ENCODE measurements at places on chromosomes 13 and 19. TPM values are rescaled to one million over a fixed set of nuclear protein-coding genes. Genes with fewer than 3 reads are reported as not detected.

The NKPD1 gene
- total RNA-seq = under 0.01 TPM

The STAP2 gene
- total RNA-seq = 42.7 TPM

The CA11 gene
- 11.3 TPM for total RNA-seq

The VAV1 gene
- total RNA-seq = 0.13 TPM

The NLRP9 gene
- total RNA-seq = not detected

The PABPC3 gene
- 0.33 TPM for total RNA-seq

The VSTM1 gene
- total RNA-seq = not detected

The CGB7 gene
- 3.4 TPM for total RNA-seq

The NXNL1 gene
- total RNA-seq = not detected

The COG3 gene
- total RNA-seq = 20.3 TPM

The ITGBL1 gene
- total RNA-seq = 1.5 TPM

The IRGC gene
- not detected for total RNA-seq

The TGFBR3L gene
- 4.4 TPM for total RNA-seq

The GPR12 gene
- total RNA-seq = not detected

The REXO1 gene
- total RNA-seq = 23.6 TPM

The SLC10A2 gene
- total RNA-seq = not detected

The NAPSA gene
- 0.65 TPM for total RNA-seq

The SIGLEC12 gene
- total RNA-seq = not detected

The ZNF613 gene
- 1.6 TPM for total RNA-seq

The EBI3 gene
- 2.3 TPM for total RNA-seq

The IL4I1 gene
- 2.3 TPM for total RNA-seq

The CEACAM4 gene
- not detected for total RNA-seq

The OR1M1 gene
- not detected for total RNA-seq

The GSK3A gene
- total RNA-seq = 25.6 TPM

The N4BP2L1 gene
- 4.2 TPM for total RNA-seq

The LRRC63 gene
- total RNA-seq = not detected

The FPR1 gene
- total RNA-seq = 0.81 TPM

The WTIP gene
- total RNA-seq = 21.5 TPM

Measured in mesangial cell (primary cell).